DMS53 (cell line): ENCODE measurements at places on chromosomes 16 and 17.

DNA sequence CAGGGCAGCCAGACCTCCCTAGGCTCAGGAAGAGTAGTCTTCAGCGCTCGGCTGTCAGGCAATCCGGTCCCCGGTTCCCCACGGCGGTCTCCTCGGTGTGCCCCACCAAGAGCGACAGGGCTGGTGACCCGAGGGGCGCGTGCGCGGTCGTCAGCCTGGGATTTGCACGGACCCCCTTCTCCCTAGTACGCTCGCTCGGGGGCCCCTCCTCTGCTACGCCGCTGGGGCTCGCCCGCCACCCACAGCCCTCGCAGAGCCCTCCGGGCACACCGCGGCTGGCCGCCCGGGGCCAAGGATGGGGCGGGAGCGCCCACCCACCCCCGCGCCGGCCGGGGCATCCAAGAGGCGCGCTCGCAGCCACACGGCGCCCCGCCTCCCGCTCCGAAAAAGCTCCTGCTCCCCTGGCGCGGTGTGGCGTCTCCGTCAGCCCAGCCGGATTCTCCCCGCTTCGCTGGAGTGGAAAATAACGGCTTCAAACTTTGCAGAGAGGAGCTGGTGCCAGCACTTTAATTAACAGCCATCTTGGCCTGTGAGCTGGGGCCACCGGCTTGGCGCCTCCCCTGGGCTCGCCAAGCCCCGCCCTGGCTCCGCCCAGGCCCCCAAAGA is 2.1 kb upstream of the C1QL1 start:
- no peak for DNase-seq

DNA sequence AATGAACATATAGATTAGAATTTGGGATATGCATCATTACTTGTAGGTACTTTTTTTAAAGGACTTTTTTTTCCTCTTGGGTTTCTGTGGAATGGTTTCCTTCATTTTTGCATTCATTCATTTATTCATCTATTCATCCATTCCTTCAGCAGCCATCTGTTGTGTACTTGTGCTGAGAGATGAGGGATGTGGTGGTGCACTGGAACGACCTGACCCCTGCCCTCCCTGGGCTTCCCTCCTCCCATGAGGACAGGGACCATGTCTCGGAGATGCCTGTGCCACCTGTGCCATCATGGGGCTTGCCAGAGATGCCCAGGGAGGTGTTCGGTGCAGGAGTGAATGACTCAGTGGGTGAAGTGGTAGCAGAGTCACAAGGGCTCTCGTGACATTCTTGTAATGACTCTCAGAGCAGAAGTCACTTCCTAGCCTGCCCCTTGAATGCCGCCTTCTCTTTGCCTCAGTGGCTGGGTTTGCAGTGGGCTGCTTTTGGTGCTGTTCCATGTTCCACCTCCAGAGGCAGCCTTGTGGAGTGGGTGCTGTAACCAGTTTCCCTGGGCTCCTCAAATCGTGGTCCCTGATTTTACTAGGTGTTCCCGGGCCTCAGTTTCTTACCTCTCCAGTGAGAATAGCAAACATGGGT is 43.9 kb downstream of the CLEC16A start:
- peak; percentile 11 for DNase-seq

- DNase-seq, result no peak
These were observed 593.5 kb upstream of the SOX9 start for GRCh38 chr17:71527311-71527710.

GRCh38 chr17:2792366-2793169 is 3.7 kb upstream of the RAP1GAP2 start:
- DNase-seq, result no peak

- peak; percentile 57 for DNase-seq
These were observed 763 bp downstream of the ZKSCAN2 start for GRCh38 chr16:25256695-25257469.

DNA sequence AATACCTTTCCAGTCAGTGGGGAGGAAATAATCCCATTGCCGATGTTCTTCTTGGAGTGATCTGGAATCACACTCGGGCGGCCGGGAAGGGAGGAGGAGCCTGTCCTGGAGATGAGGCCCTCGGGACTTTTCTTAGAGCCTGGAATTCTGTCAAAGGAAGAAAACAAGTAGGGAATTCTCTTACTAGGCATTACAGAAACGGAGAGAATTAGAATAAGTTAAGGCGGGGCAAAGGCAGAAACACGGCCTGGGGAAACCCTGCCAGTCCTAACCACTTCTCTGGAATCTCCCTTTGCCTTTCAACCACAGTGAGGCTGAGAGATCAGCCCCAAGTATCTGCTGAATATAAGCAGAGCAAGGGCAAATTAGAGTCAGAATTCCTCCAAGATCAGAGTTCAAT is 27.8 kb downstream of the USP36 start:
- DNase-seq, result no peak

- DNase-seq, result no peak
These were observed 11.7 kb downstream of the TRAF4 start for GRCh38 chr17:28755486-28755885.
